Left cardiac atrium (tissue), 4 donors: ENCODE measurements at places on chromosomes 7 and 10. TPM values are rescaled to one million over a fixed set of nuclear protein-coding genes. Genes with fewer than 3 reads are reported as not detected.
A peak's percentile ranks its signal among the peaks of the same experiment; 100 is the strongest.

DNA sequence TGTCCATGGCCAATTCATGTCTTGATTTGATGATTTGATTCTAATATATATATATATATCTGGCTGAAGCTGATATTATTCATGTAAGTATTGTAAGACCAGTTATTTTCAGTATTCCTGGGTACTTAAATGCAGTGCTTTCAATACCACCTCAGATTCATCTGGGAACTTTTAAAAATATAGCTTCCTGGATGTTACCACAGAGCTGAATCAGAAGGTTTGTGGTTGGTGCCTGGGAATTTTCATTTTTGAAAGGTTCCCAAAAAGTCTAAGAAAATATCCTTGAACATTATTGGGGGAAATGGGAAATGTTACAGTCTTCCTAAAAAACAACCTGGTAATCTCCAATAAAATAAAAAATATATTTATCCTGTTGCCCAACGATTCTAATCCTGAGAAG, 10.7 kb upstream of the PPP3CB start:
- no peak for DNase-seq

- DNase-seq = peak; percentile 72
These were observed at the start of gene FAM241B for GRCh38 chr10:69629897-69630650. Gene FAM241B, plus strand, starts transcription at chr10:69630247. Its CDS starts 1,497 bp downstream, at chr10:69631744.

DNA sequence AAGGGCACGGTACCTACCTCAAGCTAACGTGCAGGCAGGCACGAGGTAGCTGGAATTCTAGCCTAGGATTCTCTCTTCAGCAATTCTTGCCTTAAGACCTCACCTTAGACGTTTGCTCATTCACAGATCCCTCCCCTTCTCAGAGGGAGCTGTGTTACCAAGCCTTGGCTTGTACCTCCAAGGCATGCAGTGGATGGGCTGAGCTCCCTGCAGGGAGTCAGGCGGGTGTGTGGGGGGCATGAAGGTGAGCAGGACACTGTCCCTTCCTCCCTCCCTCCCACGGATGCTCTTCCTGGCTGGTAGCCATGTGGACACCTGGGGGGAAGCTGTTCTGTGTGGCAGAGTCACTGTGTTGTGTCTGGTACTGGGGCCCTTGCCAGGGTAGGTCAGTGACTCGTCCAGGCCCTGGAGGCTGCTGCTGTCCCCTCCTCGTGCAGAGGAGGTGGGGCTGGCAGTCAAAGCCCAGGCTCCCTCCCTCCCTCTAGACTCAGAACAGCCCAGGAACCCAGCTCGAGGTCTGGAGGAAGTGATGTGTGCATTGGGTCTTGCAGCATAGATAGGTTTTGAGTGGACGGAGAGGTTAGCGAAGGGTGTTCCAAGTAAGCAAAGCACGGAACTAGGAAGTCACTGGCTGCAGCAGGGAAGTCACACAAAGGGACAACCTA, 222.2 kb upstream of the SH2B2 start:
- DNase-seq = peak; percentile 33

DNA sequence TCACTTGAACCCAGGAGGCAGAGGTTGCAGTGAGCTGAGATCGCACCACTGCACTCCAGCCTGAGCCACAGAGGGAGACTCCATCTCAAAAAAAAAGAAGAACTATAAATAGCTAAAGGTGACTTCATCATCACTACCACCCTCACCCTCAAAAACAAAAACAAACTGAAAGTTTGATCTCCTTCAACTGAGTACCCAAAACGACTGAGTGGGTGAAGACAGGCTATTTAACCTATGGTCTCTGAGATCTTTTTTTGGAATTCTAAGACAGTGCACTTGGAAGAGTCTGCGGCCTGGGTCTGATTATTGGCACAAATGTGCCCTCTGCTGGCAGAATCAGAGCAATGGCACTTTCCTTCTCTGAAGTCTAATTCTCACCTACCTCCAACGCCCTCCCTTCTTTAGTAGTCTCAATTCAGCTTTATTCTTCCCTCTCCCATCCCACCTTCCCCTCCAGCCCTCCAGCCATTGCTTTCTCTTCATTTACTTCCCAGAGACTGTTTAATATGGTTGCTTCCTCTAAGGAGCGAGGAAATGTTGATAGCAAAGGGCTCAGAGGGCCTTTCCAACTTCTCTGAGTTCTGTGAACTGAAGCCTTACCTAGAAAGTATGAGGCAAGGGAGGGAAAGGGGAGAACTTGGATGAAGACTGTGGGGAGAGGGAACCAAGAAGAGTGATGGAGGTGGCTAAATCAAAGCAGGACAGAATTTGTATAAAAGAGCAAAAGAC, 2.9 kb upstream of the MYOZ1 start:
- peak; percentile 58 for DNase-seq

The TEX36 gene
- not detected for total RNA-seq

The HTRA1 gene
- total RNA-seq = 73.5 TPM

The FBXO24 gene
- 0.31 TPM for total RNA-seq

The PON1 gene
- not detected for total RNA-seq

GRCh38 chr10:70590655-70591416, 11.7 kb downstream of the PRF1 start:
- no peak for DNase-seq

GRCh38 chr10:120394446-120394845, 62.6 kb upstream of the PLPP4 start:
- no peak for DNase-seq

- no peak for DNase-seq
These were observed 96.7 kb upstream of the EFCAB10 start for GRCh38 chr7:105677817-105678573.

- DNase-seq = no peak
These were observed 32.0 kb downstream of the GPAM start for GRCh38 chr10:112151524-112152039.
